HuH-7 (cell line): ENCODE measurements at places on chromosomes 1 and 21.

DNA sequence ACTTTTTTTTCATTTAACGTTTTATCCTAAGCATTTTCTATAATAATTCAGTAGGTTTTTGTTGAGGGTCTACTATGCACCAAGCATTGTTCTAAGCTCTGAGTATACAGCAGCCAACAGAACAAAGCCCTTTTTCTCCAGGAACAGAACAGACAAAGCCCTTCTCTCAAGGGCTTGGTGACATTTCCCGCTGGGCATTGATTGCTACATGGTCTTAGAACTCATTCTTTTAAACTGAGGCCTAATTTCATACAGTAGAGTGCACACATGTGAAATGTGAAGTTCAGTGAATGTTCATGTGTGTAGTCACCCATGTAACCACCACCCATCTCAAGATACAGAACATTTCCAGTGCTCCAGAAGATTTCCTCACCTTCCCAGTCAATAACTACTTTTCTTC, 15.2 kb upstream of the PDIK1L start:
- DNase-seq, result no peak

DNA sequence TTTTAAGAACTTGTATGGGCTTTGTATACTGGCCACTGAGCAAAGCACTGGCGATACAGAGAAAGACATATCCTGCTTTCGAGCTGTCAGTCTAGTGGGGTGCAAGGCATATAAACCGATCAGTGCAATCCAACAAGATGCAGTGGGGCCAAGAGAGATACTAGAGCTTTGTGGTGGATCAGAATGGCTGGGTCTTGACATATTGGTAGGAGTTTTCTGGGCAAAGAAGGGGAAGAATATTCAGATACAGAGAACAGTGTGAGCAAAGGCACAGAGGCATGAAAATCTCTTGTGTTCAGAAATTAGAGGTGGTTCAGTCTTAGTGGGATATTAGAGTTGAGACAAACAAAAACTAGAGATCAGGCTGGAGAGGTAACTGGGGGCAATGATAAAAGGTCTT, 49.2 kb downstream of the FOXO6 start:
- no peak for DNase-seq

DNA sequence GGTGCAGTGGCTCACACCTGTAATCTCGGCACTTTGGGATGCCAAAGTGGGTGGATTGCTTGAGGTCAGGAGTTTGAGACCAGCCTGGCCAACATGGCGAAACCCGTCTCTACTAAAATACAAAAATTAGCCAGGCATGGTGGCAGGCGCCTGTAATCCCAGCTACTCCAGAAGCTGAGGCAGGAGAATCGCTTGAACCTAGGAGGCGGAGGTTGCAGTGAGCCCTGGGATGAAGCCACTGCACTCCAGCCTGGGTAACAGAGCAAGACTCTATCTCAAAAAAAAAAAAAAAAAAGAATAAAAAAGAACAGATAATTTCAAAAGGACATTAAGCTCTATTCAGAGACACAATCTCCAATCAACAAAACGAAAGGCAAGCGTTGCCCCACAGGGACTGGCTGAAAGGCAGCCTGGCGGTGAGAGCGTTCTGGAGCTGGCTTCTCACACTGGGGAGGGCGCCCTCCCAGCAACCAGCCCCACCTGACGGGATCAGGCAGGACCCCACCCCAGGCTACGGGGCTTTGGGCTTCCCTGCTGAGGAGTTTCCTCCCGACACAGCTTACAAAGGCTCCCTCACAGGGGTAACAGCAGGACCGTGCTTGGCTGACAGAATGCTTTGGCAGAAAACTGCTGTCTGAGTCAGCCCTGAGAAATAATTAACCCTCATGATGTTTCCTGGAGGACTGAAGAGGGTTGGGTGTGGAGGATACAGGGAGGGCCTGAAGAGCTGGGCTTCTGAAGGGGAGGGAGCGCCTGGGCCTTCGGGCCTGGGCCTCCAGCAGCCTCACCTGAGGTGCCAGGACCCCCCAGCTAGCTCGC, 31.1 kb upstream of the SRP9 start:
- DNase-seq, result peak; percentile 81

- DNase-seq, result no peak
Measured at GRCh38 chr21:46131838-46132651, 23.3 kb downstream of the FTCD start.

DNA sequence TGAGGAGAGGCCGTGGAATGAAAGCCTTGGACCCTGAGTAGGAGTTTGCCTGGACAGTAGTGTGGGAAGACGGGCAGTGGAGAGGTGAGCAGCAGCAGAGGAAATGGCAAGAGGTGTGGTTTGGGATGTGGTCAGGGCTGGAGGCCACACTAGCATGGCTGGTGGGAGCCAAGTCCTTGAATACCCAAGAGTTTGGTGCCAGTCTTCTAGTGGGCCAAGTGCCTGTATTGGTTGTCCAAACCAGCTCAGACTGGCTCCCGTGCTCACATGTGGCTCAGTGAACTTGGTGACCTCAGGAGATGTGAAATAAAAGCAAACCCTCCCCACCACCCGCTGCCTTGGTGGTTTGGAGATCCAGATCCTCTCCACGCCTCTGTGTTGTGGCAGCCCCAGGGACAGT, 2.4 kb downstream of the GUCA2A start:
- DNase-seq, result no peak

DNA sequence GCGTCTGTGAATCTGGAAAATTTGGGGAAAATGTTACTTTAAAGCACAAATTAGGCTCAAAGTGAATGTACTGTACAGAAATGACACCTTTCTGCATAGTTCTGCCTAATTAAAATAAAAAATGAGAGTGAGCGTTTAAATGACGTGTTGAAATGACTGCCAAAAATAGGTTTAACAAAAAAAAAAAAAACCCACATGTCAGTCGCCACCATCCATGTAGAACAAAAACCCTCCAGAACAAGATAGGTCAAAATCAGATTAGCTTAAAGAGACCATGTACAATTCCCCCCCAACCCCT, 745 bp downstream of the PARP1 start:
- no peak for DNase-seq

- no peak for DNase-seq
Measured at GRCh38 chr1:47479664-47480063, 41.8 kb downstream of the FOXD2 start.

- no peak for DNase-seq
Measured at GRCh38 chr21:31334648-31335121, 9.4 kb downstream of the TIAM1 start.

- no peak for DNase-seq
Measured at GRCh38 chr1:205568469-205569361, 63.1 kb downstream of the ELK4 start.

- DNase-seq, result no peak
Measured at GRCh38 chr1:183360473-183360872, 57.7 kb downstream of the NMNAT2 start.

GRCh38 chr1:211653293-211653692, 22.1 kb downstream of the NEK2 start:
- no peak for DNase-seq

GRCh38 chr1:227905573-227906487, 41.9 kb downstream of the WNT9A start:
- DNase-seq, result no peak

DNA sequence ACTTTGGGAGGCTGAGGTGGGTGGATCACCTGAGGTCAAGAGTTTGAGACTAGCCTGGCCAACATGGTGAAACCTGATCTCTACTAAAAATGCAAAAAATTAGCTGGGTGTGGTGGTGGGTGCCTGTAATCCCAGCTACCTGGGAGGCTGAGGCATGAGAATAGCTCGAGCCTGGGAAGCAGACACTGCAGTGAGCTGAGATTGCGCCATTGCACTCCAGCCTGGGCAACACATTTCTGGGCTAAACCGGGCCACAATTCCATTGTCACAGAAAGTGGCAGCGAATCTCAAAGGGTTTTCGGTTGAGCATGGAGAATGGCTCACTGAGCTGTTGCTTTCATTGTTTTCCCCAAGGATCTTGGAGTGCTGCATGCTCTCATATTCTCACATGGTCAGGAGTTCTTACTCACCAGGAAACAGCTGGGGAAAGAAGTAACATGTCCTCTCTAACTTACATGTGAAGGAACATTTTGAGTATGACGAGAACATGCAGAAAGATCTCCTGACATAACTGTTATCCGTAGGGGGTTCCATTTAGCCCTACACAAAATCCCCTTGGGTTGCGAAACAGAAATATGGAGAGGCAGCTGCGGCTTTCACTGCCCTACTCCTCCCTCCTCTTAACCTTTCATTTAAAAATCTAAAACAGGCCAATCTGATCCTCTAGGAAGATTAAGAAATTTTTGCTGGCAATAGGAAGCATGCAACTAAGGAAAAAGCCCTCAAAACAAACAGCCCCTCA, 341.1 kb downstream of the PCP4 start:
- DNase-seq, result no peak

- no peak for DNase-seq
Measured at GRCh38 chr1:203128716-203129500, 1.4 kb downstream of the ADORA1 start.

DNA sequence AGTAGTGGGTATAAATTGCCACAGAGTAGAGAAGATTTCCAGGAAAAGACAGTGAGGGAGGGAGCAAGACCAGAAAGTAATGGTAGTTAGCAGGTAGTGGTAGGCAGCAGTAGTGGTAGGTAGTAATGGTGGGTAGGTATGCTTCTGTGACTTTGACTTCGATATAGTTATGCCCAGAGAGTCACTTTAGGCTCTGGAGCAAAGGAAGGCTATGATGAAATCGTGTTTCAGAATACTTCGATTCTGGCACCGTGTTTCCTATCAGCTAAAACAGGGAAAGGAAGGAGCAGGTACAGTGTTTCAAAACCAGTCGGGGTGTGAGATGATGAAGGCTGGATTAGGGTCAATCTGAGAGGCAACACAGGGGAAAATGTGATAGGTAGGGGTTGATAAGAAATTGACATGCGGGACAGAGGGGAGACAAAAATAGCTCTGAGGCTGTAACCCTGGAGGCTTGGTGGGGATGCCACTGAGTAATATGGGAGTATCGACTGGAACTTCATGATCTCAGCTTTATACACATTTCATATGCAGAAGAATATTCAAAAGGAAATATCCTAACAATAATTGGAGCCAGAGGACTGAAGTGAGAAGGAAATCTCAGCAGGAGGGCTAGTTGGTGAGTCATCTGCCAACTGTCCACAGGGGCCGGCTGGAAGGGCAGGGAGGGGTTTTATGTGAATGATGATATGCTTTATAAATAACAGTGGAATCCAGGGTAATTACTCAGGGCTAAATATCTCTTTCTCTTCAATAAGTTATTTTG, 25.2 kb upstream of the TRIM45 start:
- DNase-seq, result no peak

DNA sequence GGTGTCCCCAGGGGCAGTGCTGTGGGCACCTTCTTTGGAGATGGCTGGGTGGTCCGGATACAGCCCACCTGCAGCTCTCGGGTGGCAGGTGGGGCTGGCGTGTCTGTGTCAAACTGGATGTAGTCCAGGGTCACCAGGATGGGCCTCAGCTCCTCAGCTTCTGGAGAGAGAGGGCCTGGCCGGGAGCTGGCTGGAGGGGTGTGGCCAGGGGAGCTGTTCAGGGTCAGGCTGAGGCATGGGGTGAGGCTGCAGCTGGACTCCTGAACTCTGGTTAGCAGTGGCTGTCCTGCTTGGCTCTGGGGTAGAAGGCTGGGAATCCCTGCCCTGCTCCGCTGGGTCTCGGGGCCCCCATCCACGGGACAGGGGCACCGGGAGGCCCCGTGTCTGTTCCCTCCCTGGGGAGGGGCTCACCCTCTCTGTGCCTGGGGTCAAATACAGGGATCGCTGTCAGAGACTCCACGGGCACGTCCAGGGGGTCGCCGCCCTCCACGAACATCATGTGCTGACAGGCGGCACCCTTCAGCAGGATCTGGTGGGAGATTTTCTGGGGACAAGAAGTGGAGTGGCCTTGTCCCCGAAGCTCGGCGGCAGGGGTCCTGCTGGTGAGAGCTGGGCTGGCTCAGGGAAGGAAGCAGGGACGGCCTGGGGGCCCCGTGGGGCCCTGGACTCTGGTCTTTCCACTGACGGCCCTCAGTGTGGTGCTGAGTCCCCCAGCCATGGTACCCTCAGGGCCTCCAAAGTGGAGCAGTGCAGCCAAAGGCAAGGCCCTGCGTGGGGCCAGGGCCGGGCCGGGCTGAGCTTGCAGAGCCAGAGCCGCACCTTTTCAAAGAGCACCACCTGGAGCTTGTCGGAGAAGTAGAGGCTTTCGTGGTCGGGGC, 4.1 kb upstream of the TMEM52 start:
- DNase-seq, result peak; percentile 91

DNA sequence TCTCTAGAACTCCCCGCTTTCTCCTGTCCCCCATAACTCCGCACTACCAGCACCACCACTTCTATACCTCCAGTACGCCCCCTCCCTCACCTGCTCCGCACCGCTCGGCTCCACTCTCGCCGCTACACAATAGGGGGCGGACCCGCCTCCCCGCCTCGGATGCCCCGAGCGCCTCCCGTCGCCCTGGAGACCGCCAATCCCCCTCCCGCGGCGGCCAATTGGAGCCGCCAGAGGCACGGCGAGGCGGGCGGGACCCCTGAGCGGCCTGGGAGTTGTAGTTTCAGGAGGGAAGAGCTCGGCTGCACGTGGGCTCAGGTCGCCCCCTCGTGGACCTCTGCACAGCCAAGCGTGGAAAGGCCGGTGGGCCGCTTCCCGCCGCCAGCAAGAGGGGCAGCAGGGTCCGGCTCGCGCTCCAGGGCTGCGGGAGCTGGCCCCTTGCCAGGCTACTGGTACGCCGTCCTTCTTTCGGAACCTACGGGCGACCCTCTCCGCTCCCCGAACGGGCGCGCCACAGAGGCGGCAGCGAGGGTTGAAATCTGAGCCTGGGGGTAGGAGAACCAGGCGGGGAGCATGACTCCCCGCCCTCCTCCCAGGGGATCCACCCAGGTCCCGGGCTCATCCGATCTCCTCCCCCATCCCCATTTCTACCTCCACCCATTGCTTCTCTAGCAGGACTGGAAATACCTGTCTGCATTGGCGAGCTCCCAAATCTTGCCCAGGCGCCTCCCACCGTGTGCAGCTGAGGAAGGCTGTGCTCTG, at the start of gene IGSF9:
Gene IGSF9 (minus strand): TSS at position 131 of the 759 bp plus-strand sequence. CDS start 2,159 bp downstream, outside the sequence.
- peak; percentile 86 for DNase-seq

DNA sequence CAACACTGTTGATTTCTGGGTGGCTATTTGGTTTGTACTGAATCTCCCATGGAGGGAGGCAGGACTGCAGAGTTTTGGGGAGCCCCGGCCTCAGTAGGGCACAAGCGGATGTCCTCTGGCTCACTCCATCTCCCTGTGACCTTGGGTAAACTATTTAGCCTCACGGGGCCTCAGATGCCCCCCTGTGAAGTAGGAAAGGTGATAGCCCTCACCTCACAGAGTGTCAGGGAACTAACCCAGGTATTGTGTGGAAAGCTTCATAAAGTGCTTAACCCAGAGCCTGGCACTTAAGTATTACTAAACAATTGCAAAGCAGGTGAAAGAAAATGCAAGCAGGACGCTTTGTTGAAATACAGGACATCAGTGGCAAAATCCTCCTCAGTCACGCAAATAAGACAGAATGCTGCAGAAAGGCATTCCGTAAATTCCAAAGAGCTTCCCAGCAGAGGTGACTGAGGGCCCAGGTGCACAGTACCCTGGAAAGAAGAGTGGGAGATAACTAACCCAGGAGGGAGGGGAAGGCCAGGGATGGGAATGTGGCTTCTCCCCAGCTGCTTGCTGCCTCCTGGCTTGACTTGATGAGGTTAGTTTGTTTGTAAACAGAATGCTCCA, 436.3 kb downstream of the PRDM2 start:
- DNase-seq, result no peak

GRCh38 chr1:247332623-247333361, 1.1 kb upstream of the ZNF496 start:
- peak; percentile 32 for DNase-seq
